ENCODE measurements at places on chromosomes 12 and 14. TPM values are rescaled to one million over a fixed set of nuclear protein-coding genes. Genes with fewer than 3 reads are reported as not detected.

- H3K36me3 ChIP-seq: no peaks in the 10 kb centered on the region
- no peaks in the 10 kb centered on the region for H3K27me3 ChIP-seq
- H3K27ac ChIP-seq: peak overlapping the region; percentile 92
- peaks cover 8% of the 10 kb centered on the region for H3K4me1 ChIP-seq
- H3K4me3 ChIP-seq: no peak overlapping the region
These were observed 283.6 kb downstream of the CACNA1C start for GRCh38 chr12:2336409-2336829.

DNA sequence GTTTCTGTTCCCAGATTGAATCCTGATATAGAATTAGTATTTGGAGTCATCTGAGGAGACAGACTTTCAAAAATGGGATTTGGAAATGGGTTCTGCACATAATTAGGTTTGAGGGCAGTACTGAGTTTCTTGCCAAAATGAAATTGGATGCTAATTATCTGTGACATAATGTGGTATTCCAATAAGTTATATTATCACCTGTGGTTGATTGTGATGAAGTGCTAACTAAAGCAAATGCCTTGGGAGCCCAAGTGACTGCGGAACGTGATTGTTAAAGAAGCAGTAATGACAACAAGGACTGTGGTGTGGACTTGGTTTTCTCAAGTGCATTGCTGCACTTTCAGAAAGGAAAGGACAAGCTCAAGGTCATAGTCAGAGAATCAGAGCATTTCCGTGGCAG, 337.0 kb downstream of the IPO8 start:
- DNase-seq: no peak
- no peaks in the 10 kb centered on the region for H3K36me3 ChIP-seq
- no peaks in the 10 kb centered on the region for H3K27me3 ChIP-seq
- no peaks in the 10 kb centered on the region for H3K4me1 ChIP-seq
- no peak overlapping the region for H3K27ac ChIP-seq
- no peak overlapping the region for H3K4me3 ChIP-seq

TMEM52B gene
- not detected for total RNA-seq

DNA sequence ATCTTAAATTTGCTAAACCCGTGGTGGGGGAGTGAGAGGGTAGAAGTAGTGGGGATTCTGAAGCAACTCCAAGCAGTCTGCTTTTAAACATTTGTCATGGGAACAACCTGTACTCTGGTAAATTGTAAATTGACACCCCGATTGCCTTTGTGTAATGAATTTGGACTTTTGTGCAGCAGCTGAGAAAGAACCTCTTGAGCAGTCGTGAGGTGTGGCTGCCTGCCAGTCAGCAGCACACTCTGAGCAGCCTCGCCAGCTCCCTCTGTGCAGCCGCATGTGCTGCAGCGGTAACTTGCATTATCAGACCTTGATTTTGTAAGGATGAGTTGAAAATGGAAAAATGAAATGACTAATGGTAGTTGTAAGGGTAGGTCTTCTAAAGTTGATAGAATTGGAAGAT, 74.3 kb downstream of the SUSD6 start:
- H3K4me1 ChIP-seq: peaks cover 6% of the 10 kb centered on the region
- peak overlapping the region; percentile 2 for H3K27ac ChIP-seq
- DNase-seq: peak; percentile 68
- H3K36me3 ChIP-seq: no peaks in the 10 kb centered on the region
- no peak overlapping the region for H3K4me3 ChIP-seq

GRCh38 chr12:29314416-29314815, 66.6 kb downstream of the ERGIC2 start:
- H3K4me1 ChIP-seq: no peaks in the 10 kb centered on the region
- no peak overlapping the region for H3K27ac ChIP-seq
- H3K27me3 ChIP-seq: no peaks in the 10 kb centered on the region
- no peak for DNase-seq

- H3K4me1 ChIP-seq: no peaks in the 10 kb centered on the region
- no peak overlapping the region for H3K4me3 ChIP-seq
- DNase-seq: peak; percentile 23
- no peaks in the 10 kb centered on the region for H3K36me3 ChIP-seq
- no peak overlapping the region for H3K27ac ChIP-seq
These were observed 22.2 kb upstream of the OVCH1 start for GRCh38 chr12:29519585-29520182.

GRCh38 chr12:95829395-95829794, 29.4 kb upstream of the SNRPF start:
- H3K4me1 ChIP-seq: no peaks in the 10 kb centered on the region
- no peak overlapping the region for H3K27ac ChIP-seq
- no peaks in the 10 kb centered on the region for H3K36me3 ChIP-seq
- H3K4me3 ChIP-seq: no peak overlapping the region

GRCh38 chr14:103189481-103190470, 66.5 kb downstream of the TNFAIP2 start:
- no peaks in the 10 kb centered on the region for H3K36me3 ChIP-seq
- H3K4me1 ChIP-seq: no peaks in the 10 kb centered on the region
- peak overlapping the region; percentile 21 for H3K4me3 ChIP-seq

- no peaks in the 10 kb centered on the region for H3K27me3 ChIP-seq
- no peak overlapping the region for H3K27ac ChIP-seq
- peak; percentile 44 for DNase-seq
- H3K4me3 ChIP-seq: no peak overlapping the region
These were observed 3.6 kb downstream of the ISCU start for GRCh38 chr12:108565976-108566375.

GRCh38 chr14:75339059-75339458, 60.4 kb downstream of the FOS start:
- H3K27me3 ChIP-seq: no peaks in the 10 kb centered on the region
- no peak for DNase-seq
- no peaks in the 10 kb centered on the region for H3K36me3 ChIP-seq
- H3K4me1 ChIP-seq: no peaks in the 10 kb centered on the region
- no peak overlapping the region for H3K4me3 ChIP-seq

- no peaks in the 10 kb centered on the region for H3K4me1 ChIP-seq
- no peak overlapping the region for H3K4me3 ChIP-seq
- no peaks in the 10 kb centered on the region for H3K27me3 ChIP-seq
- H3K27ac ChIP-seq: no peak overlapping the region
- DNase-seq: no peak
These were observed 1320.5 kb downstream of the AACS start for GRCh38 chr12:126385785-126386184.

GRCh38 chr12:9066755-9067423, 48.8 kb downstream of the A2M start:
- no peak for DNase-seq
- H3K27me3 ChIP-seq: no peaks in the 10 kb centered on the region
- no peak overlapping the region for H3K27ac ChIP-seq

DNA sequence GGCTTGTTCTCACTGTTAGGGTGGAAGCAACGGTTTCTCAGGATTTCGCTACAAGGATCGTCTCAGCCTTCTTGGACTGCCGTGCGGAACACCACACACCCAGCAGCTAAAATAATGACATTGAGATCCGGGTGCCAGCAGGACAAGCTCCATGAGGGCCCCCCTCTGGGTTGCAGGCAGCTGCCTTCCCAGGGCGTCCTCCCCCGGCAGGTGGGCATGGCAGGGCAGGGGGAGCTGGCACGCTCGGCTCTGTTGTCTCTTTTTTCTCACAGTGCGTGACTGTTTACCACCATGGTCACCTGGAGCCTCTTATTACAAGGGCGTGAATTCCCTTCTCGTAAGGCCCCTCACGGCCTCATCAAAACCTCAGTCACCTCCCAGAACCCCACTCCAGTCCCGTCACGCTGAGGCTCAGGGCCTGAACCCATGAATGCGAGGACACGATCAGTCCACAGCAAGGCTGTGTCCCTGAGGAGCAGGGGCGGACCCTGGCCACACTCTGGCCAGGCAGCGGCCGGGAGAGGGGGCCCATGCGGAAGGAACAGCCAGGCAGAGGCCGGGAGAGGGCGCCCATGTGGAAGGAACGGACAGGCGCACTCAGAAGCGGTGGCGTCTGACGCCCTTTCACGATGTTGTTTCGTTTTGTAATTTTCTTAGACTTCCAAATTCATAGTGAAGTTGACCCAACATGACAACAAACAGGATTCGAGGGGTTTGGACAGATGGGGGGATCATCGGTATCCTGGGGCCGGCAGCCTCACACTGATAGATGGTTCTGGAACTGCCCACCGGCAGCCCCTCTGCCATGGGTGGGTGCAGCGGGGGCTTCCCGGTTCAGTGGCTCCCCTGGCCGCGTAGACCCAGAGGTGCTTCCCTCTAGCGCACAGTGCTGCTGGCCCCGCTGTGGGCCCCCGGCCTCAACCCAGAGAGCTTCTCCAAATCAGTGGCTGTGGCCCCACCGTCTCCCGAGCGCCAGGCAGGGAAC, 10.0 kb downstream of the LRCOL1 start:
- peaks cover 9% of the 10 kb centered on the region for H3K27me3 ChIP-seq
- H3K4me1 ChIP-seq: no peaks in the 10 kb centered on the region
- peak overlapping the region; percentile 38 for H3K4me3 ChIP-seq
- H3K36me3 ChIP-seq: no peaks in the 10 kb centered on the region
- peak; percentile 75 for DNase-seq

TMEM253 gene
- not detected for total RNA-seq

DNA sequence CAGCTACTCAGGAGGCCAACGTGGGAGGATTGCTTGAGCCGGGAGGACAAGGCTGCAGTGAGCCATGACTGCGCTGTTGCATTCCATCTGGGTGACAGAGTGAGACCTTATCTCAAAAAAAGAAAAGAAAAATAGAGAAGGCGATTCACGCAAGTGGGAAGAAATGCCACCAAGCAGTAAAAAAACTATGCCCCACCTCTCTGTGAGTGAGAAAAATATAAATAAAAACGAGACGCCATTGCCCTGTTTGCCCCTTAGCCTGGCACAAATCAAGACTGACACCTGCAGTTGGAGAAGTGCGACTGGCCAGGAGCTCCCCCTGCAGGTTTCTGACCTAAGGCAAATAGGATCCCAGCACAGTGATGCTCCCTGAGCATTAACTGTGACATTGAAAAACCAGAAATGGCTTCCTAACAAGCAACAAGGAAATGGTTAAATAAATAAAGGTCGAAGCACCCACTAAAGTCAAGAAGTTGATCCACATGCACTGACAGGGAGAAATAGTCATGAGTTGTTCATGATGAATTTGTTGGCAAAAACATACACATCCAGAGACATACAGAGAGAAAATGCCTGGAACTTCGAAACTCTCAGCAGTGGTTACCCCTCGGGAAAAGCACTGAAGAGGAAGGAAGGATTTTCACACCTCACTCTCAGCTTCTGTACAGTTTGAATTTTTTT, 21.1 kb downstream of the GSC start:
- H3K4me3 ChIP-seq: no peak overlapping the region
- no peaks in the 10 kb centered on the region for H3K36me3 ChIP-seq
- no peak overlapping the region for H3K27ac ChIP-seq
- no peaks in the 10 kb centered on the region for H3K27me3 ChIP-seq
- no peaks in the 10 kb centered on the region for H3K4me1 ChIP-seq

- DNase-seq: no peak
- no peaks in the 10 kb centered on the region for H3K4me1 ChIP-seq
- no peak overlapping the region for H3K4me3 ChIP-seq
- no peaks in the 10 kb centered on the region for H3K36me3 ChIP-seq
- H3K27me3 ChIP-seq: peaks cover 4% of the 10 kb centered on the region
These were observed 267.7 kb downstream of the AACS start for GRCh38 chr12:125332900-125333299.

GRCh38 chr14:100677152-100677551, 49.5 kb upstream of the DLK1 start:
- H3K27ac ChIP-seq: peak overlapping the region; percentile 73
- H3K4me3 ChIP-seq: no peak overlapping the region
- no peak for DNase-seq
- no peaks in the 10 kb centered on the region for H3K36me3 ChIP-seq
